ENCODE measurements at places on chromosomes 1 and 21.

DNA sequence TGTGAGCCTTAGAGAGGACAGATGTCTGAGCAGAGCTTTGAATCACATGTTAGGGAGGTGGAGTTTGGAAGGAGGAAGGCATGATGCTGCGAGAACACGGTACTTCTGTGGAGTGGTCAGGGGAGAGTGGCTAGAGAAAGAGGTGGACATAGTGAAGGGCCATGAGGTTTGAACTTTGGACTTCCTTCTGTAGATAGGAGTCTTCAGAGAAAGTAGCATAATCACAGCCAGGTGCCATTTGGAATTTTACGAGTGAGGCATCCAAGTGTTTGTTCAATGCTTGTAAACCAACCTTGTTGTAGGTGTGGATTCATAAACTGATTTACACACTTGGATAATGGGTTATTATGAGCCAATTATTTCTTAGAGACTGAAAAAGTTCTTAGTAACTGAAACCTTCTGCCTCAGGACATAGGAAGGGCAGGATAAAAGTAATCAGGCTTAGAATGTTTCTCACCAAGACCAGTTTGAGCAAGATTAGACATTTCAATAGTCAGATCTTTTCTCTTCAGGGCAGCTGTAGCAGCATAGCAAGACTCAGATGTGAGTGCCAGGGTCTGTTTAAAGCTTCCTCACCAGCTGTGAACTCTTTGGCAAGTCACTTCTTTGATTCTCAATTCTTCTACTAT lies 83.5 kb upstream of the HMCN1 start:
- no peak for DNase-seq

DNA sequence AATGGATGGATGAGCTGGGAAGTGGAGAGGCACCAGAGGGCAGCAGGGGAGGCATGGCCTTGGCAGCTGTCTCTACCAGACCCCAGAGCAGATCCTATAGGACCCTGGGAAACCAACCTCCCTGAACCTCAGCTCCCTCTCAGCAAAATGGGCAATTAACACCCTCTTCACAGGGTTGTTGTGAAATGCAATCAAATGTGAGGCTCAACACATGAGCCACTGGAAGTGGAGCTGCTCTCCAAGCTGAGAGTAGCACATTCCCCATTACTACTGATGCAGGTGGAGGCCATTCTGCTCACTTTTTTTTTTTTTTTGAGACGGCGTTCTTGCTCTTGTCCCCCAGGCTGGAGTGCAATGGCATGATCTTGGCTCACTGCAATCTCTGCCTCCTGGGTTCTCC lies 6.5 kb upstream of the SYNC start:
- no peak for DNase-seq

DNA sequence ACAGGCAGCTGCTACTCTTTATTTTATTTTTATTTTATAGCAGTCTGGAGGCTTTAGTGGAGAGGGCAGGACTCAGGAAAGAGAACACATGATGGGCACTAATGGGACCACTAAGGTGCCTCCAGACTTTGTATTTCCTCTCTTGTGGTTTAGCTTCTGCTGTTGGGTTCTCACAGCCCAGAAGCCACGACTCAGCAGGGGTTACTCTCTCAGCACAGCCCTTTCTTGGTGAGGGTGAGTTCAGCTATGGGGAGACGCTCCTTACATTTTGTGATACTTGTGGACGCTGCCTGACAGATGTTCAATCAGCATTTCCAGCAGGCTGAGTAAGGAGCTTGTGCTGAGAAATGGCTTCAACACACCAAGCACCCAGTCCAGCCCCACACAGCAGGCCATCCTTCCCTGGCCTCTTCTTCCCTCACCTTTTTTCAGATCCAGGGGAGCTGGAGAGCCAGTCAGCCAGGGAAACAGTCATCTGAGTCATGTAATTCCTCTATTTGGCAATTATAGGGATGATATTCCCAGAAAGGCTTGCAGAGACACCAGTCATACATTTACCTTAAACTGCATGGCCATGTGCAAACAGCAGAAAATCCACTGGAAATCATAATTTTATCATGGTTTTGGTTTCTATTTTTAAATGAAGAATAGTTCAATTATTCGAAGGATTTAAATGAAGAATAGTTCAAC lies 53.2 kb upstream of the RAB3GAP2 start:
- DNase-seq, result no peak

- DNase-seq, result no peak
These were observed 90.7 kb downstream of the MRPL37 start for GRCh38 chr1:54290506-54291184.

GRCh38 chr1:71080230-71080738 lies 551 bp downstream of the ZRANB2 start:
- DNase-seq, result peak; percentile 2

- no peak for DNase-seq
These were observed 133.4 kb downstream of the PLPPR5 start for GRCh38 chr1:98870959-98871903.
